ENCODE measurements at places on chromosomes 3 and 15.

GRCh38 chr3:168096210-168096652 lies 507 bp upstream of the GOLIM4 start:
- DNase-seq: peak; percentile 35

DNA sequence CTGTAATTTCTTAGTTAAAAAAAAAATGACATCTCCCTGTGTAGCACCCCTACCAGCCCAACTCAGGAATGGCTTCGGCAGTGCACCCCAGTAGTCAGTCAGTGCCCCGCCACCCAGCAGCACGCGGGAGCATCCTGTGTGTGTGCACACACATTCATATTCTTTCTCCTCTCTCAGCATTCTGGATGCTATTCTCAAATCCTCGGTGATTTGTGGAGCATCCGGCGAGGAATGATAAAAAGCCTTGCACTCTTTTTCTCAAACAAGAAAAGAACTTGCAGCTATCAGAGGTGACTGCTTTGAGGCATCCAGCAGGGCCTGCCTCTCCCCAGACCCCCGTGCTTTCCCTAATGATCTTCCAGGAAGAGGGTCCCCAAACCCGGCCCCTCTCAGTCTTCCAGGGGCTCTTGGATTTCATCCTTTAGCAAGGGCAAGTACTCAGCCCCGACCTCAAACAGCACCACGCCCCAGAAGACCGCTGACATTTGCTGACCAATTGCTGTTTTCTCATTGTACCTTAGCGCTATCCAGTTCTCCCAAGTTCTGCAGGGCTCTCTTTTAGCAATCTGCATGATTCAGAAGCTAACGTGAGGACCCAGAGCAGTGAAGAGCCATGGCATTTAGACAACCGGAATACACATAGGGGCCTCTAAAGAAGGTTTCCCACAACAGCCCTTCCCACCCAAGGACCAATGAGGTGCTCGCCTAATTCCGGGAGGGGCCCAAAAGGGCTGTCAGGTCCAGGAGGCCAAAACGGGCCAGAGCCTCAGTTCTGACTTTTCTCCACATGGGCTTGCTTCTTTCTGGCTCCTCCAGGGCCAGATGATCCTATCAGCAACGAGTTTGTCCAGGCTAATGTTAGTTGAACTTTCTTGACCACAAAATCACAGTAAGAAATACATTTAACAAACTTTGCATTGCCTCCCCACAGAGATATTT lies 72.2 kb downstream of the FAM174B start:
- DNase-seq: no peak

DNA sequence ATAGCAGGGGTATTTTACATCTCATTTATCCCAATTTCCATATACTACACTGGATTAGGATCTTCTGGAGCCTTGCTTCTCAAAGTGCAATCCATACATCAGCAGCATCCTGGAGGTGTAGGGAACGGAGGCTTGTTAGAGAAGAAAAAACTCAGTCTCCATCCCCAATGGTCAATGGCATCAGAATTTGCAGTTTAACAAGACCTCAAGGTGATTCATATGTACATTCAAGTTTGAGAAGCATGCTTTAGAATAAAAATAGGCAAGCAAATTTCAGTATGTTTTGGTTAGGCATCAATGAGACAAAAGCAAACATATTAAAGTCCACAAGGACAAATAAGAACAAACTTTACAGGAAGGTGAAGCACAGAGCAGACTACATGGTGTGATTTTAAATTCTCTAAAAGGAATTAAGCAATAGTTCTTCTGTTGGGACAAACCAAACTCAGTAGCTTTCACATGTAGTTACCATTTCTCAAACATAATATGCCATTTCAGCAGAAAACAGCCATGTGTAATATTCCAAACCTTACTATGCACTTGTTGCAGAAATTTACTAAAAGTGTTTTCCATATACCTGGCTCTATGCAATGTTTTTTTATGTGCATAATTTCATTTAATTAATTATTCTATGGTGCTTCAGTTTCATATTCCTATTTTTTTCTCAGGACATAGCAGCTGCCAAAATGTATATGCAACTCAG lies 360.3 kb upstream of the NECTIN3 start:
- no peak for DNase-seq

GRCh38 chr3:170233530-170233929 lies 11.3 kb downstream of the PRKCI start:
- DNase-seq: no peak

- no peak for DNase-seq
Measured at GRCh38 chr3:160574636-160575035, 9.3 kb upstream of the KPNA4 start.

DNA sequence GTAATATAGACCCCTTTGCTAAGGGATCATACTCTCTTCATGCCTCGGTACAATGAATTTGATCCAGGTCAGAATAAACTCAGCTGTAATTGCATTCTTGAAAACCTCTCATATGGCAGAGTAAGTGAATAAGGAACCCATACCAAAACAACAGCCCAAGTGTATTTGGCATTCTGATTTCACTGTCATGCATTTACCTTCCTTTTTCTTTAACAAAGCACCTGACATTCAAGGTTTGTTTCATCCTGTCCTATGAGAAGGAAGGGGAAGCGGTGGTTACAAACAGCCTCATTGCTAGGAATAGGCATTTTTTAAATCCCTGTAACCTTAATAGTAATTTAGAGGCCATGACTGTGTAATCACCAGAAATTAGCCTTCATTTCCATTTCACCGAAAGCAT lies 97.1 kb downstream of the LSAMP start:
- no peak for DNase-seq

- no peak for DNase-seq
Measured at GRCh38 chr3:59101231-59101736, 51.5 kb upstream of the CFAP20DC start.

DNA sequence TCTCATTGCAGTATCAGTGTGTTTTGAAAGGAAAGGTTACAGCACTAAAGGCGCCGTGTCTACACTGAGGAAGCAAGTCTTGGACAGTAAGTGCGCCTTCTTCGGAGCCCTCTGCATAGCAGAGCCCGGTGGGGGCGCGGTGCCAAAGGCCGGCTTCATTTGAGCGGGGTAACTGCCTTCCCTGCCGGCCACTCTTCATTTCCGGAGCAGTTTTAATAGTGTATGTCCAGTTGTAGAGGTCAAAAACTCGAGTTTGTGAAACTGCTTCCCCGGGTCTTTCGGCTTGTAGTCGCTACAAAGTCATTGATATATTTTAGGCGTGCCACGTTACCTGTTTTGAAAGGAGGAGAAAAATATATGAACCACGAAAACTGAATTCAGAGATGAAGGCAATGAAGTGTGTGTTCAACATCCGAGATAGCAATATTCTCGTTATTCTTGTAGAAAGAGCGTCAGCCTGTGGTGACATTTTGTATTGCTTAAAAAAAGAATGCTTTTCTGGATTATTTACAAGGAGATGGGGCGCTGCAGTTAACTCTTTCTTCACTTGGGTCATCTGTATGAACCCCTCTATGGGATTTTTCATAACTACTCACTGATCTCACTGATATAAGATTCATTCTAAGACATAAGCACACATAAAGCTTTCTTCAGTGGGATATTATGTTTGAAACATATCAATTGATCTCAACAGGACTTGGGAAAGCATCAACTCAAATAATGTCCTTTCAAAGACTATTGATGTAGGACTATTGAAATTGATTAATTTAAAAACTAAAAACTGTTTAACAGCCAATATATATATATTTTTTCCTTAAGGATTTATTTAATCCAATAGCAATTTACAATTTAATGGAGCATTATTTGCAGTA lies 3.0 kb downstream of the ALCAM start:
- peak; percentile 60 for DNase-seq

DNA sequence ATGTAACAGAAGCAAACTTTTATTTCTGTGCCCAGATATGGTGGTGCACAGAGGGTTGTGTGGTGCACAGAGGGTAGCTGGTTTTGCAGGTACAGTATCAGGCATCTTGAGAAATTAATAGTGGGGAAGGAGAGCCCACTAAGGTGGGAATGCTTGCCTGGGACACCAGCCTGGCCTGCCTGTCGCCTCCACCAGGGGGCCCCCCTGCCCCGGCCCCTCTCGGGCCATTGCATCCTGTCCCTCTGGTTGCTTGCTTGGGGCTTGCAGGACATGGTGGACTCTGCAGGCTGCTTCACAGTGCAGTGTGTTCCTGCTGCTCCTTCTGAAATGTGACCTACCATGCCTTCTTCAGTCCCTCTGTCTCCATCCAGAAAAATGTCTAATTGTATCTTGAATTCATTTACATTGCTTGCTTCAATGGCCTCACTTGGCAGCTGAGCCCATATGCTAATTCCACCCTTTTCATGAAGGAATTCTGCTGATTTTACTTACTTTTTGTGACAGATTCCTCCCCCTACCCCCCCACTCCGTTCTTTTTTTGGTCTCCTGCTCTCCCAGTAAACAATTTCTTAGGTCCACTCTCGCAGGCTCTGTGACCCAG lies 73.6 kb downstream of the EEFSEC start:
- no peak for DNase-seq

GRCh38 chr15:55383687-55384086 lies 24.5 kb downstream of the CCPG1 start:
- DNase-seq: no peak

GRCh38 chr15:99062226-99062625 lies 42.7 kb upstream of the SYNM start:
- DNase-seq: no peak

DNA sequence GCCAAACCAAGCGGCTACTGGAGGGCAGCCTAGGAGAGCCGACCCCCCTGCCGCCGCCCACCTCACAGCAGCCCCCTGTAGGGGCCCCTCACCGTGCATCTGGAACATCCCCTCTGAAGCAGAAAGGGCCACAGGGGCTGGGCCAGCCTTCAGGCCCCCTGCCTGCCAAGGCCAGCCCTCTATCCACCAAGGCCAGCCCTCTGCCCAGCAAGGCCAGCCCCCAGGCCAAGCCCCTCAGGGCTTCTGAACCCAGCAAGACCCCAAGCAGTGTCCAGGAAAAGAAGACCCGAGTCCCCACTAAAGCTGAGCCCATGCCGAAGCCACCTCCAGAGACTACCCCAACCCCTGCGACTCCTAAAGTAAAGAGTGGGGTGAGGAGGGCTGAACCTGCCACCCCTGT lies 23.5 kb upstream of the APEH start:
- no peak for DNase-seq

- DNase-seq: no peak
Measured at GRCh38 chr3:16174389-16174788, at the start of gene GALNT15. Gene GALNT15, plus strand, starts transcription at chr3:16174680. Its CDS starts 472 bp downstream, at chr3:16175152.

DNA sequence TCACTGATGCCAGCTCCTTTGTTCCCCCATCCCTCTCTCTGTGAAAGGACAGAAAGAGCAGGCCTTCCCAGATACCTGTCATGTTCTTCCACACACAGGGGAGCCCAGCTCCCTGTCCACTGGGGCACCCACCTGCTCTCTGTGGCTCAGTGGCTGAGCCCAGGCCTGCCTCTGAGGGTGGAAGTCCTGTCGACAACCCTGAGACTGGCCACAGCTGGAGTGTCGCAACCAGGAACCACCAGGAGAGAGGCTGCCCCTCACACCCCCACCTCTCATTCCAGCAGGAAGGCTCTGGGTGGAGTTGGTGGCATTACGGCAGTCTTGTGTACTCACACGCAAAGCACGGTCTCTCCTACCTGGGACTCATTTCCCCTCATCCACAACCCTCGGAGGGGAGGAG lies 66.3 kb downstream of the MEGF11 start:
- no peak for DNase-seq

DNA sequence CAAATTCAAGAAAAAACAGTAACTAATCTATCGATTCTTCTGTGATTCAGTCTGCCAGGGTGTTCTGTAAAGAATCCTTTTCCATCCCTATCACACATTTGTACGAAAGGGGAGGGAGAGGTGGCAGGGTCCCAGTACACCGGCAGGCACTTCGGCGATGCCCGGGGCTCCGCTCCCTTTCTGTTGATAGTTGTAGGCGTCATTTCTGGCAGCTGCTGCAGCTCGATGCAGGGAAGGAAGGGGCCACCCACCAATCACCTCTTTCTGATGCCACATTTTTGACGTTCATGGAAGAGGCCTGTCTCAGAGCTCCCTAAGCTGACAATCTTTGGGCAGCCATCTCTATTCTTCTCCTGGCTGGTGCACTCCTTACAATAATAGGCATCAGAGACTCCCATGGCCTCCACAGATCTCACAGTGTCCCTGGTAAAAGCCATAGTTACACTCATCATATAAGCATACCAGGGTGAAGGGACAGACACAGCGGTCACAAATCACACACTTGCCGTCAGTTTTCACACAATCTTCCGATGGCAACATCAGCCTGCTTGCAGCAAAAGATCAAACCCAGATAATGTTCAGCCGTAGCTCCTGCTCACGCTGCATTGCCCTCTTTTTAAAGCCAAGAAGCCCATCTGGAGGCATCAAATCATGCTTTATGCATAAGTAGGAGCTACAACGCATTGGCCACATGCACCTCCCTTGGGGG lies 60.8 kb upstream of the ZBTB38 start:
- no peak for DNase-seq

- no peak for DNase-seq
Measured at GRCh38 chr3:73805435-73805834, 180.7 kb upstream of the PDZRN3 start.

DNA sequence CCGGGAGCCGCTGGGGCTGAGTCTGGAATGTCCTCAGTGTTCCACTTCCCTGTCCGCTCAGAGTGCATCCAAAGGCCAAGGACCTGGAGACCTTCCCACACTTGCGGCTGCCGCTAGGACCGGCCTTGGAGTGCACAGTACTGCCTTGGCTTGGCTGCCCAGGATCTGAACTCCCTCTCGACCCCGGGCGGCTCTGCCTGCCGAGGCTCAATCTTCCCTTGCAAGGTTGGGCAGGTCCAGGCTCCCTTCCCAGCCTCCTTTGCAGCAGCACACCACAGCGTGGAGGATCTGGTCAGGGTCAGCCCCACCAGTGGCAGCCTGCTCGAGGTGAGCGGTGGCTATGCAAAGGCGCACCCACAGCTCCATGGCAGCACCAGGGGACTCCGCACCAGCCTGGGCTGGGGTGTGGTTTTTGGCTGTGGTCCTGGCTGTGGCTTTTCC lies 69.2 kb downstream of the PLXNA1 start:
- no peak for DNase-seq

- no peak for DNase-seq
Measured at GRCh38 chr3:184345317-184346144, 8.1 kb downstream of the FAM131A start.

DNA sequence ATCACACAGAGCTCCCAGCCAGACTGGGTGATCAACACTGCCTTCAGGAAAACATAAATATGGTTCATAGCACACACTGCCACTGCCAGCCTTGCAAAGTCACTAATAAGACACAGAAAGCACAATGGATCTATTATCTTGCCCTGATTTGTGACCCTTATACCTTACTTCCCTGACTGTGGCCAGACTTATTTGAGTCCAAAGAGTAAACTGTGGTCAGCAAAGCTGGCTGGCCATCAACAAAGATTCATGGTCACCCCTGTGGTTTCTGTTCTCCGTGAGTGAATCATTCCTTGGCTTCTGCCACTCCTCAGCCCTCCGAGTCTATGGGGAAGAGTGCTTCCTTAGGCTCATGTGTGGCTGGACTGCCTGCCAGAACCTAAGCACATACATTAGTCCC lies 437.7 kb downstream of the RAP2B start:
- DNase-seq: no peak

- DNase-seq: no peak
Measured at GRCh38 chr3:152254041-152254440, 14.7 kb upstream of the MBNL1 start.

DNA sequence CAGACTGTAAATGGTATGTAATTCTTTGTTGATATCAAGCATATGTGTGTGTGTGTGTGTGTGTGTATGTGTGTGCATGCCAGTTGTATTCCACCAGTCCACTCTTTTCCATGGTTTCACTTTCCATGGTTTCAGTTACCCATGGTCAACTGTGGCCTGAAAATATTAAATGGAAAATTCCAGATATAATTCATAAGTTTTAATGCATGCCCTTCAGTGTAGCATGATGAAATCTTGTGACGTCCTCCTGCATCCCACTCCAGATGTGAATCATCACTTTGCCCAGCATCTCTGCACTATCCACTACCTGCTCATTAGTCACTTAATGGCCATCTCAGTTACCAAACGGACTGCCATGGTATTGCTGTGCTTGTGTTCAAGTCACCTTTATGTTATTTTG lies 215.9 kb downstream of the GBE1 start:
- DNase-seq: no peak

Data from GM12864 (cell line).